ENCODE measurements at places on chromosomes 7 and 10.
A peak's percentile ranks its signal among the peaks of the same experiment; 100 is the strongest.

DNA sequence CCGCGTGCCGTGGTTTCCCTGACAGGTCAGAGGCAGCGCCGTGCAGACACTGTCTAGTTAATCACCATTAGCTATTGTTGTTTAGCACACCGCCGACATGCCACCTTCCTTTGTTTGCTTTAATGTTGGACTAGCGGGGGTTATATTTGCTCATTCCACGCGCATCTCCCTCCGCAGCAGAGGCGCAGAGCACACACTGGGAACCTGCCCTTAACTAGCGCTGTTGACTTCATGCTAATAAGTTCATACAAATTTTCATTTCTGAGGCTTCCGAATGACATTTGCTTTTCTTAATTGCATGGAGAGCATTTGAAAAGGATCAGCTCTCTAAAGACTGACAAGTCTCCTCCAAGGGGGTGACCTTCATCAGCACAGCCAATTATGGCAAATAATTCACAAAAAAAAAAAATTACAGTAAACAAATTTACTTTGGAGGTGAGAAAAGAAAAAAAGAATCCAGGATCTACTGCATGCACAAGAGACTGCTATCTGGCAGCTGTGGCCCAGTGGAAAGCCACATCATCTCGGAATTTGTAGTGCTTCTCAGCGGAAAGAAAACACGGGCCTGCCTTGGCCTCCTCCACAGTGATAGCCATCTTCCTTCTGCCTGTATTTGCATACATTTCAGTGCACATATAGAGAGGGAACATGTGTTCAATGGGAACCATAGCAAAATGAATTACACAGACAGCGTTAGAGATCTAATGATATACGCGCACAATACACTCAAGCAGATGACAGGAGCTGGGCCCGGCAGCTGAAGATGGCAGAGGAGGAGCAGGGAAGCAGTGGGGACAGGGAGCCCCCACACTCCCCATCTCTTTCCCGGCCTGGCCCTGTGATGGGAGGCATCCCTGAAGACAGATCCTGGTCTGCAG lies 94.2 kb downstream of the EBF3 start:
- no peaks in the 10 kb centered on the region for H3K27me3 ChIP-seq
- H3K4me3 ChIP-seq = no peak overlapping the region
- H3K36me3 ChIP-seq = no peaks in the 10 kb centered on the region

- no peak overlapping the region for H3K27ac ChIP-seq
- no peak overlapping the region for H3K4me3 ChIP-seq
- no peaks in the 10 kb centered on the region for H3K4me1 ChIP-seq
- no peaks in the 10 kb centered on the region for H3K27me3 ChIP-seq
Measured at GRCh38 chr10:61346796-61347413, 106.3 kb downstream of the TMEM26 start.

DNA sequence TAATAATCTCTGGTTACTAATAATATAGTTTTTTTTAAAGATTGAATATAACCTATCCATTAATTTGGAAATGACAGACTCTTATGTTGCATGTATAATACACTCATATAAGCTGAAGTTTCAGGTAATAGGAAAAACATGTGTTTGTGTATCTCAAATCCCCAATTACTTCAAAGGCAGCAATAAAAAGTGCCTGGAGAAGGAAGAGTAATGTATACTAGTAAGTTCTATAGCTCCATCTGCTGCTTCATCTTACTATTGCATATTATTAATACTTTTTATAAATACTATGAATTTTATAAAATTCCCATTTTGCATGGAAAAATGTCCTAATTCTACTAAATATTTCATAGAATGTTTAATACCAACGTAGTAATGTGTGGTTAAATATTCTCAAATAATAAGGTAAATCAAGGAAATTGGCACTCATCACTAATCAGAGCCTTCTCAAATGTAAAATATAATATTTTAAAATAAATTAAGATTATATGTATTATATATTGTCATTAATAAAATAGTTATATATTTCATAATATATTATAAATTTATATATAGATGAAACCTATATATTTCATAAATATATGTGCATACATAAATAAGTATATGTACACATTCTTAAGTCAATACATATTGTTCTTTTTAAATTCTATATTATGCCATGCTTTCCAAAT lies 311.9 kb downstream of the HGF start:
- H3K4me3 ChIP-seq = no peak overlapping the region
- no peaks in the 10 kb centered on the region for H3K36me3 ChIP-seq
- no peak overlapping the region for H3K27ac ChIP-seq

GRCh38 chr7:142808461-142808801 lies 37.7 kb downstream of the PRSS2 start:
- DNase-seq = no peak
- H3K4me3 ChIP-seq = no peak overlapping the region
- no peaks in the 10 kb centered on the region for H3K36me3 ChIP-seq

GRCh38 chr10:132403511-132404168 lies 6.6 kb downstream of the PWWP2B start:
- H3K27ac ChIP-seq = no peak overlapping the region
- H3K36me3 ChIP-seq = no peaks in the 10 kb centered on the region
- H3K4me1 ChIP-seq = peaks cover 8% of the 10 kb centered on the region
- no peak overlapping the region for H3K4me3 ChIP-seq
- no peaks in the 10 kb centered on the region for H3K27me3 ChIP-seq

- H3K27me3 ChIP-seq = no peaks in the 10 kb centered on the region
- H3K27ac ChIP-seq = no peak overlapping the region
- no peak overlapping the region for H3K4me3 ChIP-seq
- H3K36me3 ChIP-seq = no peaks in the 10 kb centered on the region
- no peak for DNase-seq
- H3K4me1 ChIP-seq = no peaks in the 10 kb centered on the region
Measured at GRCh38 chr10:125543796-125544195, 139.2 kb downstream of the TEX36 start.

GRCh38 chr10:132447446-132448247 lies 50.6 kb downstream of the PWWP2B start:
- H3K27me3 ChIP-seq = no peaks in the 10 kb centered on the region
- peak; percentile 87 for DNase-seq
- no peak overlapping the region for H3K4me3 ChIP-seq
- H3K27ac ChIP-seq = peak overlapping the region; percentile 59
- H3K4me1 ChIP-seq = peaks cover 12% of the 10 kb centered on the region
- H3K36me3 ChIP-seq = no peaks in the 10 kb centered on the region

DNA sequence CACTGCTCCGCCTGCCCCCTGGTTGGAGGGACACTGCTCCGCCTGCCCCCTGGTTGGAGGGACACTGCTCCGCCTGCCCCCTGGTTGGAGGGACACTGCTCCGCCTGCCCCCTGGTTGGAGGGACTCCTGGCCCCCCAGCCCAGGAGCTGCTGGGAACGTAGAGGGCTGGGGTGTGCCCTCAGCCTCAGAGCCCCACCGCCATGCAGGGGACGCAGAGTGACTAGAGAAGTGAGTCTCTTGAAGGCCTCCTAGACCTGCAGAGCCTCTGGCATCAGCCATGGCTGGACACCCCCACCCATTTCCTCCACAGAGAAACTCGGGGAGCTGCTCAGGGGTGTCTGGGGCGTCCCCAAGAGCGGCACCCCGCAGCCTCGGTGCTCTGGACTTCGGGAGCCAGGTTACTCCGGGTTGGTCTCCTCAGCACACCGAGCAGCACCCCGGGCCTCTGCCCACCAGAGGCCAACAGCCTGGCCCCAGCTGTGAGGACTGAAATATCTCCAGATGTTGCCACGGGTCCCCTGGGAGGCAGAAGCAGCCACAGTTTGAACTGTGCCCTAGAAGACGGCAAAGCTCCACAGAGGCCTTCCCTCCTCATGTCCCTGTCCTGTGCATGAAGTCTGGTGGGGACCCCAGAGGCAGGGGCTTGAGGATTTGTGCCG lies 191.9 kb downstream of the ELFN1 start:
- no peaks in the 10 kb centered on the region for H3K27me3 ChIP-seq
- no peak for DNase-seq
- no peaks in the 10 kb centered on the region for H3K36me3 ChIP-seq

- H3K36me3 ChIP-seq = no peaks in the 10 kb centered on the region
- no peaks in the 10 kb centered on the region for H3K4me1 ChIP-seq
- no peak overlapping the region for H3K27ac ChIP-seq
- DNase-seq = no peak
Measured at GRCh38 chr10:27258492-27258837, 17.9 kb upstream of the ACBD5 start.

- no peaks in the 10 kb centered on the region for H3K4me1 ChIP-seq
- no peaks in the 10 kb centered on the region for H3K36me3 ChIP-seq
- peak; percentile 90 for DNase-seq
- H3K4me3 ChIP-seq = no peak overlapping the region
- no peak overlapping the region for H3K27ac ChIP-seq
Measured at GRCh38 chr7:27677912-27678612, 15.4 kb upstream of the HIBADH start.

DNA sequence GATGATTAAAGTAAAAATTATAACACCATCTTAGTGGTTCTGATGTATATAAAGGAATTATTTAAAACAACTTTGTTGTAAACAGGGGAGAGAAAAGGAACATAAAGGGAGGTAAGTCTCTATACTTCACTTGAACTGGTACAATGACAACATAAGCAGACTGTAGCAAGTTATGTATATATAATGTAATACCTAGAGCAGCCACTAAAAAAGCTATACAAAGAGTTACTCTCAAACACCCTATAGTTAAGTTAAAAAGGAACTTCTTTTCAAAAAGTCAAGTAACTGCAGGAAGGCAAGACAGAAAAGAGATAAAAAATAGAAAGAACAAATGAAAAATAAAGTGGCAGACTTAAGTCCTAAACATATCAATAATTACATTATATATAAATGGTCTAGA lies 82.3 kb downstream of the ZNF503 start:
- no peak for DNase-seq
- no peak overlapping the region for H3K4me3 ChIP-seq
- H3K36me3 ChIP-seq = no peaks in the 10 kb centered on the region
- no peak overlapping the region for H3K27ac ChIP-seq

DNA sequence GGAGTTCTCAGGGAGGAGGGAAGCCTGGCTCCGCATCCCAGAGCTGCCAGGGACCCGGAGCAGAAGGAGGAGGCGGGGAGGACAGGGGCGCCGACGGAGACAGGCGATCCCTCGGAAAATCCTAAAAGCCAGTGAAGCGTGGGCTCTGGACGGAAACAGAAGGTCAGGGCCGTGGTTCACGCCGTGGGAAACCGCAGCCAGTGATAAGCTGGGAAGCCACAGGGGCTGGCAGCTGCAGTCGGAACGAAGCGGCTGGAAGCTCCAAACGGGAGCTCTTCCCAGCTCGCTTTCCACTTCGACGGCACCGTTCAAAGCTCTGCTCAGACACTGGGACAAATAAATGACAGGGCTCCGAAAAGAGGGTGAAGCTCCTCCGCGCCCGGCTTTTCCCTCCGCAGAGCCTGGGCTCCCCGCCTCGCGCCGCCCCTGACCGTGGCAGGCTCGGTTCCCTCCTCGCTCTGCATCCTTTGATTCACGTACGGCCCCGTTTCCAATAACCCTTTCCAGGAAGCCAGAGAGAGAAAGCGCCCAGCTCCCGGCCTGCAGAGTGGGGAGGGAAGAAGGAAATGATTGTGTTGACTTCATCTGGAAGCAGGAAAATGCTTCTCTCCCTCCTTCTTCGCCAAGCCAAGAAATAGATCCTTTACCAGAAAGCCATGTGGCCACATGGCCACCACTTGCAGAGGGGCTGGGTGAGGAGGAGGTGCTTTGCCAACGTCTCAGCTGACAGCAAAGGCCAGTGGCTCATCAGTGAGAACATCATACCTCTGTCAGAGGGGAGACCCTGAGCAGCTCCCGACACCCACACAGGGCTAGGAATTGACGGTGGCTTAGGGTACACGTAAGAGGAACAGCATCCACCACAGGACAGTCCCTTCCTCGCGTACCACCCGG lies 57.4 kb downstream of the ADRB1 start:
- H3K4me1 ChIP-seq = no peaks in the 10 kb centered on the region
- H3K36me3 ChIP-seq = no peaks in the 10 kb centered on the region
- H3K27me3 ChIP-seq = peaks cover 10% of the 10 kb centered on the region
- peak; percentile 32 for DNase-seq
- H3K4me3 ChIP-seq = no peak overlapping the region

DNA sequence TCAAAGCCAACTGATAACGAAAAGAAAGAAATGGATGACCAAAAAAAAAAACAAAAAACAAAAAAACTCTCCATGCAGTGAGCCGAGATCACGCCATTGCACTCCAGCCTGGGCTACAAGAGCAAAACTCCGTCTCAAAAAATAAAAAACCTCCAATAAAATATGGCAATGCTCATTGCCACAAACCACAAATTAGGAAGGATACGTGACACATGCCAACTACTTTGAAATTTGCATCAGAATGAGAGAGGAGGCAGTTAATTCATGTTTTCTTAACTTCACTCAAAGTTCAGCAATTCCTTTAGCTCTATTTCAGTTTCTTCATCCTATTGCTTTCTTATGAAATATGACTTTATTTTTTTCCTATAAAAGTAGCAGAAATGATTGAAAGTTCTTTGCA lies 398.1 kb upstream of the C7orf33 start:
- H3K4me1 ChIP-seq = no peaks in the 10 kb centered on the region
- no peaks in the 10 kb centered on the region for H3K27me3 ChIP-seq
- DNase-seq = no peak
- H3K4me3 ChIP-seq = no peak overlapping the region
- H3K27ac ChIP-seq = no peak overlapping the region

DNA sequence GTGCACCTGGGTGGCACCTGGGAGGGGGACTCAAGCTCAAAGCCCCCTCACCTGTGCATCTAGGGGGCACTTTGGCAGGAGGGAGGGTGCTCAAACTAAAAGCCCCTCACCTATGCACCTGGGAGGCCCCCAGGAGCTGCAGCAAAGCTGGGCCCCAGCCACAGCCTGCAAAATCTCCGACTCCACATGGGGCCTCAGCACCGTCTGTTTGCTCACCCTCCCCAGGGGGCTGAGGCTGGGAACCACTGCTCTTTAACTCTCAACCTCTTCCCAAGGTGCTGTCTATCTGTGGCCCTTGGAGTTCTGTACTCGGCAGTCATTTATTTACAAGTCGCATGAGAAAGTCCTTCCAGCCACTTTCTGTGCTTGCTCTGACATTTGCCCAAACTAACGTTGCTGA lies 458.4 kb downstream of the DNAJB6 start:
- H3K36me3 ChIP-seq = no peaks in the 10 kb centered on the region
- H3K27me3 ChIP-seq = no peaks in the 10 kb centered on the region
- H3K4me1 ChIP-seq = no peaks in the 10 kb centered on the region
- H3K27ac ChIP-seq = no peak overlapping the region

DNA sequence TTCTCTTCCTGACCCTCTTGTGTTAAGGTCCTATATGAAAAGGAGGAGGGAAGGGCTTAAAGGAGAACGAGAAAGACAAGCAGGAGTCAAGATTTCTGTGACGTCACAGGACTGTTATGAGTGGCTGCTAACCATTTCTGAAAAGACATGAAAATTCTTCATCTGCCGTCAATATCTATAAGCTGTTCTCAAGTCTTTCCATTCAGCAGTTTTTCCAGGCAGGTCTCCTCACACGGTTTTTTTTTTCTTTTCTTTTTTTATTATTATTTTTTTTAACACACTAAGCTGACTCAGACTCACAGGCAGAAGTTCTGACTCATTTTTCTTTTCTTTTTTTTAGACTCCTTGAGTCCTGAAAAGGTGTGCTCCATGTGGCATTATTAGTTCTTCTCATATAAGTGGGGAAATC lies 72.0 kb downstream of the DGKI start:
- H3K4me3 ChIP-seq = no peak overlapping the region
- no peaks in the 10 kb centered on the region for H3K36me3 ChIP-seq
- H3K27ac ChIP-seq = no peak overlapping the region
- H3K27me3 ChIP-seq = no peaks in the 10 kb centered on the region

Data from mesendoderm (in vitro differentiated cells).